Parietal lobe (tissue), 2 donors: ENCODE measurements at places on chromosomes 7 and 10. TPM values are rescaled to one million over a fixed set of nuclear protein-coding genes. Genes with fewer than 3 reads are reported as not detected.

Gene RHOBTB1
- total RNA-seq, result 36.3 TPM

Gene KCNIP2
- 11.3 TPM for total RNA-seq

Gene GPR26
- total RNA-seq, result 2.8 TPM

Gene PRPS1L1
- not detected for total RNA-seq

Gene PLAU
- 0.94 TPM for total RNA-seq

Gene NUPR2
- not detected for total RNA-seq

Gene SLC26A5
- total RNA-seq, result 0.31 TPM

Gene ZNF467
- total RNA-seq, result 1.3 TPM

Gene PWWP2B
- 5.9 TPM for total RNA-seq

Gene FEZF1
- not detected for total RNA-seq

Gene SPDYE1
- total RNA-seq, result not detected

Gene NPY4R
- not detected for total RNA-seq

Gene XRCC2
- 6.9 TPM for total RNA-seq

Gene ELFN1
- total RNA-seq, result 11.0 TPM

Gene PTF1A
- not detected for total RNA-seq

Gene ENTPD1
- 8.8 TPM for total RNA-seq

Gene SORCS3
- total RNA-seq, result 23.5 TPM

Gene AKR1C3
- 4.7 TPM for total RNA-seq

Gene SPAM1
- total RNA-seq, result not detected

Gene FOXP2
- total RNA-seq, result 36.0 TPM

Gene IQCE
- 34.7 TPM for total RNA-seq

Gene DDC
- not detected for total RNA-seq

Gene WASHC2A
- 39.8 TPM for total RNA-seq

Gene GIMAP4
- total RNA-seq, result 3.4 TPM

Gene GFRA1
- 6.3 TPM for total RNA-seq

Gene SPDYE16
- total RNA-seq, result not detected

Gene BTBD16
- not detected for total RNA-seq

Gene NPC1L1
- total RNA-seq, result not detected

Gene ALOX5
- total RNA-seq, result 2.8 TPM

Gene SLC39A12
- 2.5 TPM for total RNA-seq
